ENCODE measurements at places on chromosomes 5 and 9. TPM values are rescaled to one million over a fixed set of nuclear protein-coding genes. Genes with fewer than 3 reads are reported as not detected.

NIPAL4 gene
- not detected for total RNA-seq

FBP1 gene
- not detected for total RNA-seq

SPAAR gene
- total RNA-seq, result 0.12 TPM

CLPTM1L gene
- total RNA-seq, result 250 TPM

PCDHB7 gene
- 0.79 TPM for total RNA-seq

SPINK5 gene
- 0.13 TPM for total RNA-seq

MFAP3 gene
- 72.4 TPM for total RNA-seq

SERF1A gene
- 1.7 TPM for total RNA-seq

CBY3 gene
- total RNA-seq, result not detected

NUP155 gene
- 30.9 TPM for total RNA-seq

TMEM171 gene
- total RNA-seq, result 1.2 TPM

All from aortic smooth muscle cell (primary cell).